ENCODE measurements at places on chromosomes 13 and 19.
A peak's percentile ranks its signal among the peaks of the same experiment; 100 is the strongest.

DNA sequence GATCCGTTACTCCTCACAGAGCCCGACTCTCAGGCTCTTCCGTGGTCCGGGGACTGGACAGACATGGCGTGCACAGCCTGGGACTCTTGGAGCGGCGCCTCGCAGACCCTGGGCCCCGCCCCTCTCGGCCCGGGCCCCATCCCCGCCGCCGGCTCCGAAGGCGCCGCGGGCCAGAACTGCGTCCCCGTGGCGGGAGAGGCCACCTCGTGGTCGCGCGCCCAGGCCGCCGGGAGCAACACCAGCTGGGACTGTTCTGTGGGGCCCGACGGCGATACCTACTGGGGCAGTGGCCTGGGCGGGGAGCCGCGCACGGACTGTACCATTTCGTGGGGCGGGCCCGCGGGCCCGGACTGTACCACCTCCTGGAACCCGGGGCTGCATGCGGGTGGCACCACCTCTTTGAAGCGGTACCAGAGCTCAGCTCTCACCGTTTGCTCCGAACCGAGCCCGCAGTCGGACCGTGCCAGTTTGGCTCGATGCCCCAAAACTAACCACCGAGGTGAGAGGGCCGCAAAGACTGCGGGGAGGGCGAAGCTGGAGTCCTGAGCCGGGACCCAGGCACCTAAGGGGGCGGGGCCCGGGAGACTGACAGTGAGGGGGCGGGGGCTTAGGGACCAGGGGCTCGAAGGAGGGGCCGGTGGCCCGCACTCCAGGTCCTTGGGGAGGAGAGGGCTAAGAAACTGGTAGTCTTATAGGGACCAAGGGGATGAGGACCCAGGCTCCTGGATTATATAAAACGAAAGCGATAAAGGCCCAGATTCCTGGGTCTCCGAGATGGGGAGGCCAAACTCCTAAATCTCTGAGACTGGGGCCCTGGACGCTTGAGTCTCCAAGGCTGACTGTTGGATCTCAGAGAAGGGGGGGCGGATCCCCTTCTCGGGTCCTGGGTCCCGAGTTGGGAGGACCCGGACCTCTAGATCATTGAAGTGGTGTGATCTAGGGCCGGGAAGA, 2.0 kb downstream of the ETV2 start:
- DNase-seq: peak; percentile 81

- DNase-seq: no peak
Measured at GRCh38 chr13:33352526-33352925, 67.0 kb upstream of the STARD13 start.

DNA sequence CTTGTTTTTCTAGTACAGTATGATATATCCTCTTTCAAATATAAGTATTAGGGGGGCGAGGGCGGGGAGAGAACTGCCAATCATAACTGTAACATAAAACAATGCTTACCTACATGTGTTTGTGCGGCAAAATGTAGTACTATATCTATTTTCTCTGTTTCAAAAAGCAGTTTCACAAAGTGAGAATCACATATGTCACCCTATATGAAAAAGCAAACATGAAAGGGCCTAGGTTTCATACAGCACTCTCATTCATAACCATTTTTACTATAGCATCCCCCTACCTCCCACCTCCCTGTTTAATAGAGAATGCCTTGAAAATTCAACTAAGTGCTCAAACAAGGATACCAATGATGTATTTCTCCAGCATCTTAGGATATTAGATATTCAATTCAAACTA, 5.2 kb downstream of the TGDS start:
- no peak for DNase-seq

GRCh38 chr13:56953965-56954364, 186.8 kb upstream of the PRR20A start:
- no peak for DNase-seq
